ENCODE measurements at places on chromosomes 3 and 15.
A peak's percentile ranks its signal among the peaks of the same experiment; 100 is the strongest.

DNA sequence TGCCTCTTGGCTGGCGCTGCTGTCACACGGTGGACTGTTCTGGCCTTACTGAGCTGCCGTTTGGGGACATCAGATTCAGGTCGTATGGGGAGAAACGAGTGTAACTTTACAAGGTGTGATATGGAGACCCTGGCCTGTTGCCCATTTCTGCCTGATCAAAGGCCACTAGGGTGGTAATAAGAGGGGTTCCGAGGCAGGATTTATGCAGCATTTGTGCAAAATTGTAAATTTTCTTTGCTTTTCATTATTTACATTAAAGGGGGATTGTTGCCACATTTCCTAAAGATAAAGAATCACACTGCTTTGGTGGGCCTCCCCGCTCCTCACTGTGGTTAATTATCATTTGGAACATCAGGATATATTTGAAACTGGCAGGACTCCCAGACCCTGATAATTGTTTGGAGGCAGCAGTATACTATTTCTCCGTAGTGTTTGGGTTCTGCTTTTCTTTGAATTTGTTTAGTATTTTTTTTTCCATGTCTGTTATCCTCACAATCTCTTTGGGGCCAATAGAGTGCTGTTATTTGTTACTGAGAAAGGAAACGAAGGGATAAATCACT lies 891 bp downstream of the NXPE3 start:
- DNase-seq: no peak

DNA sequence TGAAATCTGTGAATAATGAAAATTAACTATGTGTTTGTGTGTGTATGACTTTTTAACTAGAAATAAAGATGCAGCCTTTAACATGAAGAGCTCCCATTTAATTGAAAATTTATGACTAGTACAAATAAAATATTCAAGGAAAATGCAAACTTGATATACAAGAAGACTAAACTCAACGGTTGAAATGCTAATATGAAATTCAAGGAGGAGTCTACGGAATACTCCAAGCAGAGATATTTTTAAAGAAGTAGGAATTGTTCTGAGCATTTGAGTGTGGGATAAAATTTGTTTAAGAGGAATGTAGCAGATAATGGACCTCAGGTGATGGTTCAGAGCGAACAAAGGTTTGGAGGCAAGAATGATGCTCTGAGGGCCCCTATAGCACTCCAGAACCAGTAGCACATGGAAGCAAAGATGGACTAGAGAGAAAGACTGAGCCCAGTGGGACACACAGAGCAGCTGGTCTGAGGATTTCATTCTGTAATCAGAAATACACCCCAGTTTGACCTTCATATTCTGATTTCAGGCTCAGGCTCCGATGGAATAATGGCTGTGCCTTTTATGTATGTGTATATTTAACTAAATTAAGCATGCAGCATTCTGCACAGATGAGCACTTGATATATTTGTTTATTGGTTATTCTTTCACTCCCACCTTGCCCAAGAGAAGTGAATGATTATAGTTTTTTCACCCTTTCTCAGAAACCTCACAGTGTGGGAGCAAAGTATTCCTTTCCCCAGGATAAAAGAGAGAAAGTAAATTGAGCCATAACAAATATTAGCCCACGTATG lies 227.1 kb downstream of the ZPLD1 start:
- DNase-seq: no peak

GRCh38 chr15:62050115-62050514 lies 10.1 kb downstream of the VPS13C start:
- no peak for DNase-seq

GRCh38 chr3:152729906-152730305 lies 105.0 kb upstream of the P2RY1 start:
- DNase-seq: no peak

- no peak for DNase-seq
Measured at GRCh38 chr15:55056500-55056899, 140.2 kb downstream of the RSL24D1 start.

- DNase-seq: peak; percentile 42
Measured at GRCh38 chr3:179852142-179852905, 184.4 kb downstream of the PEX5L start.

DNA sequence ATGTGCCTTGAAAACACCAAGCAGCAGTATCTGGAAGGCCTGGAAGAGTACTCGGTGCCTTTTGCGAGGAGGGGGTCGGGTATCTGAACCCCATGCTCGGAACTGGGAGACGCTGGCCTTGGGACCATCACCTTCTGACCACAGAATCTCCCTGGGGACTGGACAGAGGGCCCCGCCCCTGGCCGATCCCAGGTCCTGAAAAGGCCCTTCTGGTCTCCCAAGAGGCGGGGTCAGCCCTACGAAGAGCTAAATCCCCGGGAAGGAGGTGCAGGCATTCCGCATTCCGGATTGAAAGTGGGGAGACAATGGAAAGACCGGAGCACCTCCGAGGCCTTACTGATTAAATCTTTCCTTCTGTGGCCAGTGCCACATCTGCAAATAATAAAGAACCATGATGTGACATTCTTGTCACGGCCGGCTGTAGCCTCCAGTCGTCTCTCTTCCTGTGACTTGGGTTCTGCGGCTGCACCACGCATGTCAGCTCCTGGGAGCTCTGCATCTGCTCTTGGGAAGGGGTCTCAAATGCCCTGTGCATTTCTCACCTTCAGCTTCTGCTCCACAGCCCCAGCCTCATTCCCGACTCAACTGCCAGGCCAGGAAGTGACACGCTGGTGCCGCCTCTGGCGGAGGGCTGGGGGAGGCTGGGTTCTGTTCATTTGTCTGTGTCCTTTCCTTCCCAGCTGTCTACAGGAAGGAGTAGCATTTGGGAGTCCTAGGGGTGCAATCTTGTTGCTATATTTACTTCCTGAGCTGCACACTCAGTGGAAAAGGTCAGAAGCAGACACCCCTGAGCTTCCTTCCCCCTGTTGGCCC lies 173.5 kb downstream of the KLF13 start:
- no peak for DNase-seq

DNA sequence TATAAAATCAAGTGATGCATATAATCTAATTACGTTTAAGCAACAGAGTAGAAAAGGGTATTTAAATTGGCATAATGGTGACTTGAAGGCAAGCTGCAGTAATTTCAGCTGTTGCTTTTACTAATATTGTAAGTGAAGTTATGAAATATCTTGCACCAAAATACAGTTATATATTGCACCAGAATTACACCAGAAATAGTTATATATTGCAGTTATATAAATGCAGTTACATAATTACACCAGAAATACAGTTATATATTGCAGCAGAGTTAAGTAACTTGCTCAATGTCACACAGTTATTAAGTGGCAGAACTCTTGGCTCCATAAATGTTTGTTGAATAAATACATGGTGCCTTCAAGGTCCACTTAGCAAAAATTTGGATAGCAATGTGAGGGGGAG lies 51.4 kb downstream of the PCOLCE2 start:
- no peak for DNase-seq

DNA sequence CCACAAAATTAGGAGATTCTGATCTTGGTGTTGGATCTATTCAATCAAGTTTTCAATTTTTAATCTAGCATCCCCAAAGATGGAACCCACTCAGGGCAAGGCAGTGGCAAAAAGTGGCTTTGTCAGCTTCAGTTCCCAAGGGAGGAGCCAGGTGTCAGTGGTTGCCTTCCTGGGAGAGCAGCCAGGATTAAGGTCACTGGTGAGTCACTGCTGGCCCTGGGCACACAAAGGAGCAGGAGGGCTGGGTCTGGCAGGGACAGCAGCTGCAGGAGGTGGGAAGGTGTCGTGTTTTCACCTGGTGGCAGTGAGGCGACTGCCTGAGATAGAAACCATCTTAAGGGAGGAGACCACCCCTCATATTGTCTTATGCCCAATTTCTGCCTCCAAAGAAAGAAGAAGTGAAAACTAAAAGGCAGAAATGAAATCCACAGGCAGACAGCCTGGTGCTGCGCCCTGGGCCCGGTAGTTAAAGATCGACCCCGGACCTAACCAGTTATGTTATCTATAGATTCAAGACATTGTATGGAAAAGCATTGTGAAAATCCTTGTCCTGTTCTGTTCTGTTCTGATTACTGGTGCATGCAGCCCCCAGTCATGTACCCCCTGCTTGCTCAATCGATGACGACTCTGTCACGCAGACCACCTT lies 5.9 kb upstream of the KLHL25 start:
- peak; percentile 87 for DNase-seq

GRCh38 chr15:98671060-98672008 lies 23.0 kb downstream of the IGF1R start:
- no peak for DNase-seq

- DNase-seq: no peak
Measured at GRCh38 chr3:66472313-66473134, 28.3 kb downstream of the LRIG1 start.

GRCh38 chr3:194888916-194889315 lies 203.2 kb downstream of the FAM43A start:
- no peak for DNase-seq

DNA sequence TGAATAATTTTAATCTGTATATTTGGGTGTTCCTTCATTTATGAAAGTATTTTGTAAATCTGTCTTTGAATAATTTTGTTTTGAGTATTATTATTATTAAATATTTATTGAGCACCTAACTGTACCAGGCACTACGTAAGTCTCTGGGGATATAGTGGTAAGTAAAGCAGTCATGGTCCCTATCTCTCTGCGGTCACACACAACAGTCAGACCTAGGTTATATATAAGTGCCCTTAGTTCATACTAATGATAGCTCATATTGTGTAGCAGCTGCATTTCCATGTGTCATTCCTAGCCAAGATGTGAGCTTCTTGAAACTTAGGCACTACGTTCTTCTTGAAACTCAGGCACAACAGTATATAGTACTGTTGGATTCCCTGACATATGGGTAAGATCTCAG lies 12.4 kb downstream of the NKTR start:
- DNase-seq: no peak

DNA sequence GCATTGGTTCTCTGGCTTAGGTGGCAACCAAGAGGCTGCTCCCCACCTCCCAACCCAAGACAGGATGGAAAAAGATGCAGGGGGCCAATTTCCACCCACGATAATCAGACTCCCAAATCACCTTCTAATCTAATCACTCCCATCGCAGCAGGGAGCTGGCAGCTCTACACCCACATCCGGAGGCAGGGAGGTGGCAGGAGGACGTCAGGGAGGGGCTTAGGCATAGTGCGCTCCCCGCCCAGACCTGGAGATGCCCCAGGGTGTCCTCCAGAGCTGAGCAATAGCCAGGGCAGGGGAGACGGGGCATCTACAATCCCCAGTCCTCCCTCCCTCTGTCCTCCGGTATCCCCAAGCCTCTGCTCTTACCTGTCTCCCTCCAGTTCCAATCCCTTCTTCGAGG lies 70.5 kb upstream of the SEC13 start:
- DNase-seq: no peak

DNA sequence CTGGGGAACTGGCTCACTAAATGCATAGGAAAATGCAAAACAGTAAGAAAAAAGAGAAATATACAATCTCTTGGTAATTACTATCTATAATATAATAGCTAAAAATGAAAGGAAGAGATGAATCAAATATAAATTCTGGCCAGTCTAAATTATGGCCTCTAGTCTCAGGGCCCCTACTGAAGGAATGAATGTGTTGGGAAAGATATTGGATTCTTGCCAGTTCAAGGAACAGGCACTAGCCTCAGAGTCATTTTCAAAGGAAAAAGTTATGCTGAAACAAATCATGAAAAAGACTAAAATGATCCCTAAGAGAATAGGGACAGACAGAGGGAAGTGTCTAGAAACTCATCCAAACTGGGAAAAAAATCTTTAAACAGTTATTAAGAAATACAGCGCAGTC lies 62.4 kb downstream of the C3orf80 start:
- DNase-seq: no peak

GRCh38 chr3:197135212-197135611 lies 105.6 kb upstream of the MELTF start:
- no peak for DNase-seq

DNA sequence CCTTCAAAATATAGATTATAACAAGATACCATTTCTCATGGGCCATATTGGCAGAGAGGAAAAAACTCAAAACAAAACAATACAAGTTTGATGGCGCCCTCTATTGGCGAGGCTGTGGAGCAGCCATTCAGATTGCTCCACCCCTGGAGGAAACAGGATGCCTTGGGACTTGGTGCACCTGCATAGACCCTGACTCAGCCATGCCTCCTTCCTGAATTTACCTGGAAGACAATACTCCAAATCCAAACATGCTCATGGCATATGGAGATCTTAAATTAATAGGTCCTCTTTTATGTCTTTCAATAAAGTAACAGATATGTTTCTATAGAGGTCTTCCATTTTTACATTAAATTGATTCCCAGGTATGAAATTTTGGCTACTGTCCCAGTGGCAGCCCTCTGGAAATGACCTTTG lies 90.0 kb downstream of the APBA2 start:
- DNase-seq: peak; percentile 71

GRCh38 chr3:123371426-123371825 lies 77.5 kb downstream of the ADCY5 start:
- no peak for DNase-seq

DNA sequence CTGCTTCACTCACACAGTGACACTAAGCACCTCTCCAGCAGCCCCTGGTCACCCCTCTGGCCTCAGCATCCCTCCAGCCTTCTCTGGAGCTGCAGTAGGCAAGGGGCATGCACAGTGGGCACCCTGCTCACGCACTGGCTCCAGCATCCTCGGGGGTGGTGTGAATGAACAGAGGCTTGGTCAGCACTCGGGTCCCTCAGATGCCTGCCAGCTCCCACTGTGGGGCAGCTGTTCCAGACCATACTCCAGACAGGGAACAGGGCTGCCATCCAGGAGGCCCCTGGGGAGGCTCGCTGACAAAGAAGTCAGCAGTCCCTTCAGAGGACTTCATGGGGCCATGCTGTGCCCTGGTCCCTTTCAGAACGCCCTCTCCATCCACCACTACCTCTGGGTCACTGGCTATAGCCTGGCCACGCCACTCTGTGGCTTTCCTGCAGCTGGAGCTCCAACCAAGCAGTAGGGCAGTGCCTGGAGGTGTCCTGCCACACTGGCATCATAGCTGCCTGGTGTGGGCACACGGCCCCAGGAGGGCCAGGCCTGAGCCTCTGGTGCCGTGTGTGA lies 26.3 kb downstream of the ALS2CL start:
- no peak for DNase-seq

DNA sequence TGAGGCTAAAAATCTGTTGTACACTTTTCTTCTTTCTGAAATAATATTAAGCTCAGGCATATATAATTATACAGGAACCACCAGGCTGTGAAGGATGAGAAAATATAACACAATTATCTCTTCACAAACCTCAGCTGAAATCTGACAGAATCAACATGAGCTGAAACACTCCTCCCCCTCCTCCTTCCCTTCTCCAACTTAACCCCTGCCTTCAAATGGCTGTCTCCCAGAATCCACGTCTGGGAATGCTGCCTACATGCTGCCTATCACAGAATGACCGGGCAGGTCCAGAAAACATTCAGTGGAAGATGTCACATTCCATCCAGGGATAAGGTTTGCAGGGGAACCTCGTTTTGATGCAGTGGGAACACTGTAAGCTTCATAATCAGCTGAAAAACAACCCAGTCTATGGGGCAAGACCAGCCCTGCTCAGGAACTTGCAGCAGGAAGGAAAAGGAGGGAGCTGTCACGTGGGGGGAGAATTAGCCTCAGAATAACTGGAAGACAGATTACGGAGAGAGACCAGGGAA lies 44.0 kb upstream of the SEMA6D start:
- DNase-seq: peak; percentile 88
